Adrenal gland (tissue), 19 donors: ENCODE measurements at places on chromosomes 6 and 20. TPM values are rescaled to one million over a fixed set of nuclear protein-coding genes. Genes with fewer than 3 reads are reported as not detected.

MYMX gene
- not detected for total RNA-seq

TMEM242 gene
- 17.2 TPM for total RNA-seq

TBC1D7 gene
- total RNA-seq = 13.5 TPM

BACH2 gene
- 0.17 TPM for total RNA-seq
